Pons (tissue), 1 donor: ENCODE measurements at places on chromosomes 3 and 15.

DNA sequence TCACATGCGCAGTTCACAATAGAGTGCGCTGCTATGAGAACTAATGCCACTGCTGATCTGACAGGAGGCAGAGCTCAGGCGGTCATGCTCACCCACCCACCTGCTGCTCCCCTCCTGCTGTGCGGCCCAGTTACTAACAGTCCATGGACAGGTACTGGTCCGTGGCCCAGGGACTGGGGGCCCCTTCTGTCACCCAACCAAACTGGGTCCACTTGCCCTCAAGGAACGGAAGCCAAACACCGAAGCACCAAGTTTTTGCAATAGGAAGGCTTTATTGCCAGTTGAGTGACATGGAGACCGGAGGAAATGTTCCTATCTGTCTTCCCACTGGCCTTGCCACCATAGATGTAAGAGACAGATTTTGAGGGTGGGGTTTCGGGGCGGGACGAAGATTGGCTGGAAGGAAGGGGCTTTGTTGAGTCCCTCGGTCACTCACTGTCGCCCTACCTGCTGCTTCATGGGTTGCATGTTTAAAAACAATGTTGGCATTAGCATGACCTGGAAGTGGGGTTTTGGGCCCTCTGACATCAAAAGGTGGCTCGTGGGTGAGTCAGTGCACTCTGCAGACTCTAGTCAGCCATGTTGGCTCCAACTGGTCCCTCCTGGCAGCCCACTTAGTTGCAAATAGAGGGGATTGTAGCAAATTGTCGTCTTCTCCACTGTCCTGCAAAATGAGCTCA, 141.0 kb downstream of the TJP1 start:
- DNase-seq, result no peak

- DNase-seq, result no peak
These were observed 55.4 kb downstream of the ZNF148 start for GRCh38 chr3:125319765-125320164.

DNA sequence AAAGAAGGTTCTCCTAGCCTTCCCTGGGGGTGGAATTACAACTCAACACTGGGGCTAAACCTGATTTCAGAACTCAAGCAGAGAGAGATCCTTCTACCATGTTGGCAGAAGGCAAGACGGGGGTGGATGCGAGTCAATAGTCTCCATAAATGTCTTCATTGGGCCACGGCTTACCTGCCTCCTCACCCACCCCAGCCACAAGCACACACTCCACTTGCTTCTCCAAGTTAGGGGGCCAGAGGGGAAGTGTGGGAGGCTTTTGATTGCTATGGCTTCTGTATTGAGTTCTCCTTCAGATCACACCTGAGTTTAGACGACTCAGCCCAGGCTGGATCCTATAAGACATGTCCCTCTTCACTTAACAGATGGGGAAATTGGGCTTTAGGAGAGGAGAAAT, 178.9 kb downstream of the UACA start:
- DNase-seq, result no peak

GRCh38 chr3:64848127-64848800, 160.5 kb upstream of the ADAMTS9 start:
- no peak for DNase-seq

DNA sequence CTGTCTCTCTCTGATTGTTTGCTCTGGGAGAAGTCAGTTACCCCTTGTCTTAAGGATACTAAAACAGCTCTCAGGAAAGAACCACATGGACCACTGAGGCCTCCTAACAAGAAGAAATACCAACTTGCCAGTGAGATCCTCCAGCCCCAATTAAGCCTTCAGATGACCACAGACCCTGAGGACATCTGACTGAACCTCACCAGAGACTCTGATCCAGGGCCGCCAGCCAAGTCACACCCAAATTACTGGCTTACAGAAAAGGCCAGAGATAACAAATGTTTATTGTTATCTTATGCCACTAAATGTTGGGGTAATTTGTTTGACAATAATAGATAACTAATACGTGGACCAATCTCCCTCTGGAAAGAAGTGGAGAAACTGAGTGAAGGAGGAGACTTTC, 40.2 kb downstream of the SLC12A8 start:
- no peak for DNase-seq

DNA sequence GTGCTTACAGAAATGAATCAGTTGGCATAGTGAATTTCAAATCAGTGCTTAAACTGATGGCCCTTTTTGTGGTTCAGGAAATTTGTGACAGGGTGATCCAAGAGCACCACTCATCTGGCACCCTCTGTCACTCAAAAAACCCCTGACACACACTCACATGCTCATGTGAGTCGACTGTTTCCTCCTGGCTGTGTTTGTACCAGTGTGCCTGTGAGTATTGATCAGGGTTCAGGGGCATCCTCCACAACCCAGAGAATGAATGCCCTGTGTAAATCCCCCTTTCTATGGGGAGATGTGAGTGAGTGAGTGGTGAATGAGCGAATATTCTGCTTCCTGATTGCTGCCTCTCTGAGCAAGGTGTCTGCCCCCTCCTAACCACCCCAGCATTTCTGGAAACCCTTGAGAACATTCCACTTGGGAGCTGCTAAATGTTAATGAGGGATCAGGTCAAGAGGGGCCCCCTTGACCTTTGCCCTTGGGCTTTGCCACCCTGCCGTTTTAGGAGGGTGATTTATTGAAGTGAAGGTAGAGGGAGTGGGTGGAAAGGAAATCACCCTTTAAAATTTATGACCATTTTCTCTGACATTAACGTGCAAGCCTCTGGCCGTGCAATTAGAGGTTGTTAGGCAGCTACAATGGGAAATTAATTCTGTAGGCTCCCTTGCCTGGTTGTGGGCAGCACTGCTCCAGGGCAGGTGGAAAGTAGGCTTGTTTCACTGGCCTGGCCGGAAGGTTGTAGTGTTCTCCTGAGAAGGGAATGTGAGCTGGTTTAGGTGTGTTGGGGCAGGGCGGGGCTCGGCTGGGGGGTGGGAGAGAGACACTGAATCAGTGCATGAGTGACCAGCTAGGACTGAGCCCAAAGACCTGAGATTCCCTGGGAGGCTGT, 87.2 kb downstream of the SLCO3A1 start:
- DNase-seq, result no peak

DNA sequence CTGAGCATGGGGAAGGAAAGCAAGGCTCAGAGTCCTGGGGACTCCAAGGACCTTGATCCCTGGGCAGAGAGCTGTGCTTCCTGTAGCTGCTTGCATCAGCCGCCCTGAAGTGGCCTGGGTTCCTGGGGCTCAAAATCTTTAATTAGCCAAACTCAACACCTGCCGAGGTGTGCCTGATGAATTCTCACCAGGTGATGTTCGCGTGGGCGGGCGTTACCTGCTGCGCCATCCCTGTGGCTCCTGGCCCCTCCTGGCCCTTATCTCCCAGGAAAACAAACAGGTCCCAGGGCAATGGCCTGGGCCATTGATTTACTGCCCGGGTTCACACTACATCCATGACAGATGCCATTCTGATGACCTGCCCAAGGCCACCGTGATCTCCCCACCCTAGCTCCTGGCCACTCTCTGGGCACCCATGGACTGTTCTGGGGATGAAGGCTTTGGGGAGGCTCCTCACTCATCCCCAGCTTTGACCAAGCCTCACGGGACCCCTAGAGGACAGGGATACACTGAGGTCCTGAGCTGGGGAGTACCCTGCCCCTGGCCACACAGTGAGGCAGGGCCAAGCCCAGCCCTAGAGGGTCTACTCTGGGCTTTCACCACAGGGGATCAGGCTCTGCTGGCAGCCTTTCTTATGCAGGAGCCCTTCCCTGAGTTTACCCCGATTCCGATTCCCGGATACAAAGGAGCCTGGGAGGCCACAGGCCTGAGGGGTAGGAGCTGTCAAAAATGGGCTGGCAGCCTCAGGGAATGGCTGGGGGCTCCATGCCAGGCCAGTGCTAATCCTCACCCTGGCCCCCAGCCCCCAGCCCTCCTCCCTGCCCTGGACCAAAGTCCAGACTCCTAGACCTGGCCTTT, 5.7 kb downstream of the SLC38A3 start:
- DNase-seq, result no peak

- DNase-seq, result peak; percentile 54
These were observed 29.8 kb upstream of the SENP5 start for GRCh38 chr3:196837819-196838420.

DNA sequence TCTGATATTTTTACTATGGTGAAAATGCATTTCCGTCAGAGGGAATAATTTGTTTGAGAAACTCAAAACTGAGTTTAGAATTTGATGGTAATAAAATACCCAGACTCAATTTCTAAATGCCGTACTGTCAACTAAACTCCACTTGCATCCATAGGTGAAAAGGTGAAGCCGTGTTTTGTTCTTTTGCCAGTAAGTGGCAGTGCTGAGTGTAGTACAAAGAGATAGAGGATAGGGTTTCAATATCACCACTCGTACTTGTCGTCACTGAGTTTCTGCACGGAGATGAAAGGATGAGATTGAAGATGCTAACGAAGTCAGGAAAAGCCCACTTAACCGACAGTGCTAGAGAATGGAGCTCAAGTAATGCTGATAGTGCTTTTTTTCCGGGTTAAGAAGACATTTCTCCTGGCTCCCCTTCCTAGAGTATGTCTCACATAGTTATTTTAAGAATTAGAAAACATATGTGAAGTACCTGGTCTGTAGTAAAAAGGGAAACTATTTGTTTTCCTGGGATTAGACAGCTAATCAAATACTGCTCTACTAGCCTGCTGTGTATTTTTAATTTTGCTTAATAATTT, 345.1 kb downstream of the IL5RA start:
- DNase-seq, result peak; percentile 3

DNA sequence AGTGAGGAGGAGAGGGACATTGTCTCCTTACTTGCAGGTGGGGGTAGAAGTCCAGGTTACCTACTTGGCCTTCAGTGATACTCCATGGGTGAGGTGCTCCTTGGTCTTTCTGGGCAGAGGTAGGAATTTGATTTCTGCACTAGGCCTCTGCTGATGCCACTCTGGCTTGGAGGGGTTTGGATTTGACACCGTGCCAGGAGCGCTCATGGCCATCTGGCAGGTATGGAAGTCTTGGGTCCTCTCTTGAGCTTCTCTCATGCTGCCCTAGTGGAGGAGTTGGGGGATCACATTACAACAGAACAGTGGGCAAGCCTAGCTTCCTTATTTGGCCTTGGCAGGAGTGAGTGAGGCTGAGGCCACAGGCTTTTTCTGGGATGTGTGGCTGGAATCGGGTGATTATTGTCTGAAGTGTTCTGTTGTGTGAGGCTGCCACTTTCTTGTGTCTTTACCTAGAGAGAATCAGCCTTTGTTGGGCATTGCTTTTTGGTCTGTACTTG, 525.0 kb downstream of the GABRG3 start:
- no peak for DNase-seq

DNA sequence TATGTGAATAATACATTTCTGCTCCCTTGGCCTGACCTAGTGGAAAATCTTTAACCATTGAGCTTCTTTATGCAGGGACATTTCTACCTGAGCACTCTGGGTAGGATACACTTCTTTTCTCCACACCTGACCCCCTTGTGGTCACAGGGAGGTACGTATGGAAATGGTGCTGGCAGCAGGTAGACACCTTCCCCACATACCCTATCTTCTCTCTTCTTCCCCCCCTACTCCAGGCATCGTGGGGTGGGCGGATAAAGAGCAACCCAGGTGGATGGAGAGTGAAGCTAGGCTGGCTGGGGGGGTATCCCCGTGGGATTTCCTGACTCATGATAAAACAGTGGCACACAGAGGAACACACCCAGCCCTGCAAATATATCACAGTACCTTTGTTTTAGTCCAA, 312.1 kb downstream of the ARRDC4 start:
- DNase-seq, result no peak

GRCh38 chr15:50828610-50829206, 63.2 kb upstream of the SPPL2A start:
- no peak for DNase-seq

GRCh38 chr15:78811124-78811824, at the start of gene ADAMTS7:
TSS of gene ADAMTS7 (minus strand) at chr15:78811464. CDS start at chr15:78811220, 244 bp downstream.
- DNase-seq, result peak; percentile 35

- no peak for DNase-seq
These were observed 182.0 kb downstream of the TNIK start for GRCh38 chr3:171278299-171278590.

DNA sequence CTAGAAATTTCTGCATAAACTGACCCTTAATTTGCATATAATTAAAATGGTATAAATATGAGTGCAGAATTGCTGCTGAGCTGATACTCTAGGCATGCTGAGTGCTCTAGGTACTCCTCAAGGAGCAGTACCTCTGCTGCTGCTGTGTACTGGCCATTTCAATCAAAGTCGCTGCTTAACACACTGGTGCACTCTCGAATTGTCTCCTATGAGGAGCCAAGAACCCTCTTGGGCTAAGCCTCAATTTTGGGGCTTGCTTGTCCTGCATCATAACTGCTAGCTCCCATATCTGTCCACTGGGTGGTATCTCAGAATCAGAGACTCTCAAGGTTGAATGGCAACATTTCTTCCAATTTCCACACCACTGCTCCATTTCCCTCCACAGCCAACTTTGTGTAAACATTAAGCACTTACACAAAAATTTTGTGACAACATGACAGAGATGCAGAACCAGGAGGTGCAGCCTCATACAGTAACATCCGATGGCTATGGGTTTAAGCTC, 82.5 kb downstream of the XXYLT1 start:
- no peak for DNase-seq

- DNase-seq, result no peak
These were observed 82.5 kb upstream of the BCL6 start for GRCh38 chr3:187827723-187828122.

DNA sequence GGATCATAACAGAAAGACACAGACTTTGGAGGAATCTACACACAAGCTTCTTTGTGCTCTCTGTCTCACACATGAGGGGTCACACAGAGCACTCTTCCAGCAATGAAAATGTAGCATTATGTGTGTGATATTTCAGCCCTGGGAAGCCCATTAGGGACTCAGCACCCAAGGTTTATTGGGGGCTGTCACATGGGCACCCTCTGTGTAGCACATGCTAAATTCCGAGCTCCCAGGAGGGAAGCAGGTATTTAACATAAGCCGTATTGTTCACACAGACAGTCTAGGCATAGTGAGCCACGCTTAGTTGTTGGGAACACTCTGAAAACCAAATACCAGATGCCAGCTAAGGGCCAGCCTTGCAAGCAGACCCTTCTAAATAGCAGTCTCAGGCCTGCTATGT, 261.6 kb upstream of the MANF start:
- DNase-seq, result no peak

- DNase-seq, result no peak
These were observed 27.4 kb downstream of the OSBPL10 start for GRCh38 chr3:31953636-31954035.

- no peak for DNase-seq
These were observed 160.6 kb downstream of the ECT2 start for GRCh38 chr3:172911142-172911541.
